HAP-1 (cell line): ENCODE measurements at places on chromosomes 7 and 10.

- DNase-seq = no peak
These were observed 64.4 kb upstream of the SKAP2 start for GRCh38 chr7:26928703-26929347.

DNA sequence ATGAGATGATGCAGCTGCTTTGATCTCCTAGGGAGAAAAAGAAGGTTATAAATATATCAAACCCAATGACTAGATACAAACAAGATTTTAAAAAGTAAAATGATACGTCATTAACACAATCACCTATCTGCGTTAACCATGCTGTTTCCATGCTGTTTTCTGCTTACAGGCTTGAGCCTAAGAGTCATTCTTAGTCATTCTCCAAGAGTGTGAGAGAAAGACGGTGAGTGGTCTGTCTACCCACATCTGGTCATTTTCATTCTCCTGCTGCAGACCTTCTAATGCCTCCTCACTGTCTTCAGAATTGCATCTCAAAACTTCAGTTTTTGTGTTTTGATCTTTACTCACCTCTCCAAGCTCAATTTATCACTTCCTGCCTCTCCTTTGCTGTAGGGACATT is 98.0 kb upstream of the ELMO1 start:
- no peak for DNase-seq

GRCh38 chr10:59245686-59246085 is 69.2 kb downstream of the PHYHIPL start:
- peak; percentile 6 for DNase-seq

GRCh38 chr7:137342828-137343261 is 688 bp downstream of the PTN start:
- no peak for DNase-seq

DNA sequence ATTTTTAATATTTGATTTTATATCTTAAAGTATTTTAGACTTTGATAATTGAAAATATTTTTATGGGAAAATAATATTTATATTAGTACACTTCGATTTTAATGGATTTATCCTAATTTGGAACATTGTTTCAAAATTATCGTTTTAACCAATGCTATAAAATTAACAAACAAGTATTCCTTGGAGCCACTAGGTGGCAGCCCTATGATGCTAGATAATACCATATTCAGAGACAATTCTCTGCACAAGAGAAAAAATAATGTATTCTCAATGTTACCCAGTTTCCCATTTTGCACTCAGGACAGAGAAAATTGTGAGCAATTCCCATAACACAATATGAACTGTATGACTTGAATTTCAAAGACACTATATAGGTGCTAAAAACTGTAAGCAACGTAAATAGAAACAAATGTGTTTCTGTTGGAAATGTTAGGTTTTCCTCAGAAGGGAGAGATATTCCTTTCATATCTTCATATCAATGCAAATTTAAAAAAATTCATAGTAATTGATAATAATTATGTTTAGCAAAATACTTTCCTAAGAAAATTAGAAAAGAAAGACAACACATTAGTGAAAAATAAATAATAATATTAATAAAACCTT is 237.8 kb downstream of the SEMA3E start:
- peak; percentile 69 for DNase-seq

DNA sequence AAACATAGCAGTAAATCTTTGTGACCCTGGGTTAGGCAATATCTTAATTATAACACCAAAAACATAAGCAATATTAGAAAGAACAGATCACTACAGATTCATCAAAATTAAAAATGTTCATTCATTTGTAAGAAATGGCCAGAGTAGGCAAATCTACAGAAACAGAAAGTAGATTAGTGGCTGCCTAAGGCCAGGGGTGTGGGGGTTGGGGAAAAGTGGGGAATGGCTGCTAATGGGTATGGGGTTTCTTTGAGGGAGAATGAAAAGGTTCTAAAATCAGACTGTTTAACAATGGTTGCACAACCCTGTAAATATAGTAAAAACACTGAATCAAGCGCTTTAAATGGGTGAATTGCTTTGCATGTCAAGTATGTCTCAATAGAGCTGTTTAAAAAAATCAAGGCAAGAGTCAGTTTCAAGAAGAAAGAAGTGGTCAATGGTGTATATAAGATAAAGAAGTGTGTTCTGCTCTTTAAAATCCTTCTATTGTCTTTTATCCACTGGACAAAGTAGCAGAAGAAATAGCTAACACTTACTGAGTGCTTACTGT is 42.6 kb downstream of the CDK6 start:
- DNase-seq = peak; percentile 80

GRCh38 chr10:86655173-86655540 is 810 bp downstream of the OPN4 start:
- DNase-seq = no peak

DNA sequence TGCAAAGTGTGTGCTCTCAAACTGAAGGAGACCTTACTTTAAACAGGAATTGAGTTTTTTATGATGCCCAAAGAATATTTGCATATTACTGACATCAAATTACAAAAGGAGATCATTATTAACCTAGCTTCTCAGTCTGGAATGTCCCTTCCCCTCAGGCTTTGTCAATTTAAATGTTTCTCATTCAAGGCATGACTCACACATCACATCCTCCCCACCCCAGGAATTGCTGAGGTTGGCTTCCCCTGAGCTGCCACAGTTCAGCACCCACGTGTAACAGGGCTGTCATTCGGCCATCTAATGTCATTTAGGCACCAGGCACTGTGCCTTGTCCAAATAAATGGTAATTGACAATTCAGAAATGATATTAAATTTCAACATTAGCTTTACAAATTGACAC is 305.9 kb upstream of the MGMT start:
- peak; percentile 8 for DNase-seq

DNA sequence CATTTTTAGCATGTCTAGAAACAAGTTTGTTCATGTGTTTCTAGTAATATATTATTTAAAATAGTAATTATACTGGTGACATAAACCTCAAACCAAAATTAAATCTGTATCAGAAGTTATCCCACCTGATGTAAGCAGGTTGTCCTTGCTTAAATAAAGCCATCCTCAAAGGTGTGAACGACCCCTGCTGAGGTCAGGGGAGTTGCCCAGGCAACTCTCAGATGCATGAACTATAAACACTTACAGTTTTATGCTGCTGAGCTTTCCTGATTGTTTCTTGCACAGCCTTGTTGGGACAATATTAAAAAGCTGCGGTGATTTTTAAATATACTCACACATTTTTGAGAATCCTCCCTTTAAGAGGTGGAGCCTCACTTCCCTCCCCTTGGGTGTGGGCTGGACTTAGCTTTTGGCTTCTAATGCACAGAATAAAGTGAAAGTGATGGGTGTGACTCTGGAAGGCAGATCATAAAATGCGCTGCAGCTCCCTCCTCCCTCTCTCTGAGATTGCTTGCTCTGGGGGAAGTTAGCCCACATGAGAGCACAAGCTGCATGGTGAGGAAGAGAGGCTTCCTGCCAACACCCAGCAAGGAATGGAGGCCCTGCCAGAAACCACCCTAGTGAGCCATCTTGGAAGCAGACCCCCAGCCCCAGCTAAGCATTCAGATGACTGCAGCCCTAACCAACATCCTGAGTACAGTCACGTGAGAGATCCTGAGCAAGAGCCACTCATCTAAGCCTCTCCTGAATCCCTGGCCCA is 152.7 kb downstream of the SKIDA1 start:
- peak; percentile 91 for DNase-seq

- DNase-seq = no peak
These were observed 1.3 kb upstream of the SFRP5 start for GRCh38 chr10:97773096-97773495.

- DNase-seq = no peak
These were observed 33.0 kb upstream of the PPP1R3C start for GRCh38 chr10:91665842-91666241.

DNA sequence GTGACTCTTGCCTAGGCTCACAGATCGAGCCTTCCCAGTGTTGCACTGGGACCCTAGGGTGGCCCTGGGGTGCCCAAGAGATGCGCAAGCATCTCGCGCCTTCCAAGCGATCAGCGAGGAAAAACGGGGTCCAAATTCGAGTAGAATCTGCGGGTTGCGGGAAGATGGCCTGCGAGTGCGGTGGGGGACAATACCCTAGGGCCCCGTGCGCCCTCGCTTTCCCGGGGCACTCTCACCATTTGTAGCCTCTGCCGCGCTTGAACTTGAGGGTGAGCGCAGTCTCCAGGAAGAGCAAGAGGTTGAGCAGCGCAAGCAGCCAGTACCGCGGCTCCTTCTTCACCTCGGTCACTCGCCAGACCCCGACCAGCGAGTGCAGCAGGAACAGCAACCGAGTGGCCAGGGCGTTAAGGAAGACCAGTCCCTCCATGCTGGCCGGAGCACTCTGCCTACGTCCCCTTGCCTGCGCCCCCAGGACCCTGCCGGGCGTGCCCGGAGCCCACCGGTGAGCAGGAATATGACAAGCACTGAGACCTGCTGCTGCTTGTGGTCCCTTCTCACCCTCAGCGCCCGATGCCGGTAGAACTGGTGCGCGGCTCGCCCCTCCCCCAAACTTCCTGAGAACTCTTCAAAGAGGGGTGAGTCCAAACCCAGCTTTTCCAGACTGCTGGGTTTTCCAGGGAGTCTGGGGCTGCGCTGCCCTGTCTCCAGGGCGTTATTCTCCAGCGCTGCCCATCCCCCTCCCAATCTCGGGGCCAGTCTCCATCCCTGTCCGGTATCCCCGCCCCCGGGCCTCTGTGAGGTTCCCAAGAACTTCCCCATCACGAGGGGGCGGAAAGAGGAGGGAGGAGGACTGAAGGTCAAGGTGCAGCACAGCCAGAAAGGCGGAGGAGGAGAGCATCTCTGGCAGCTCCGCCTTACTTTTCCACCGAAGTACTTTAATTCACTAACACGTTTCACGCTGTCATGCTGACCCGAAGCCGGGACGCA is at the start of gene TMEM26:
TSS of gene TMEM26 (minus strand) at position 727 of the 987 bp plus-strand sequence. CDS start at position 427, 300 bp downstream.
- no peak for DNase-seq
